ENCODE measurements at places on chromosomes 5 and 9. TPM values are rescaled to one million over a fixed set of nuclear protein-coding genes. Genes with fewer than 3 reads are reported as not detected.

DNA sequence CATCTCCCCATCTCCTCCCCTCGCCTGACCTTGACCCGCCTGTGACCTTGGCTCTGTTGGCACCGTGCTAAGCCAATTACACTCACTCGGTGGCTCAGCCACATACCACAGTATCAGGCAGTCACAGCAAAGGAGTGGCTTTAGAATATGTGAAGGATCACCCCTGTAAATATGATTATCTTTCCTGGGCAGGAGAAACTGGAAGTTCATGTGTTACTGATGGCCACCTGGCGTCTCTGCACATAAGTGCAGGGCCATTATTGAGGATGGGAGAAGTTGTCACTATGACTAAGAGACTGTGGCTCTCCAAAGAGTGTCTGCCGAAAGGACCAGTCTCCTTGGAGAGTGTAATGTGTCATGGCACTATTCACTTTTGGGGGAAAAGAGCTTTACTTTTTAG lies 116.9 kb upstream of the S1PR3 start:
- no peak overlapping the region for H3K27ac ChIP-seq
- no peaks in the 10 kb centered on the region for H3K4me1 ChIP-seq
- peaks cover 11% of the 10 kb centered on the region for H3K27me3 ChIP-seq
- H3K36me3 ChIP-seq = no peaks in the 10 kb centered on the region

DNA sequence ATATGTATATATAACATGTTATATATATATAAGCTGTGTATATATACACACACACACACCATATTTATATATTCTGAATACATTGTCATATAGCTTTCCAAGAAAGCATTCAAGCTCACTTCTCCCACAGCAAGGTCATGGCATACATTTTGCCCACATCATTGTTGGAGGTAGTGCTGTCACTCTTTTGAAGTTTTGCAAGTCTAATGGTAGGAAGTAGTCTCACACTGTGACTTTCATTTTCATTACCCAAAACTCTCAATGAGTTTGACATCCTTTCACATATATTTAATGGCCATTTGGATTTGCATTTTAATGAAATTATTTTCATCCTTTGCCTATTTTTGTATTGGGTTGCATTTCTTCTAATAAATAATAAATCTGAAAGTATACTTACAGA lies 59.8 kb upstream of the COX7C start:
- no peak for DNase-seq
- H3K4me3 ChIP-seq = no peak overlapping the region
- H3K27me3 ChIP-seq = peaks cover 4% of the 10 kb centered on the region
- H3K4me1 ChIP-seq = no peaks in the 10 kb centered on the region
- H3K27ac ChIP-seq = no peak overlapping the region

- no peak overlapping the region for H3K27ac ChIP-seq
- no peaks in the 10 kb centered on the region for H3K4me1 ChIP-seq
- H3K36me3 ChIP-seq = no peaks in the 10 kb centered on the region
- H3K4me3 ChIP-seq = no peak overlapping the region
- no peak for DNase-seq
These were observed 998.8 kb downstream of the MAT2B start for GRCh38 chr5:164504141-164504772.

DNA sequence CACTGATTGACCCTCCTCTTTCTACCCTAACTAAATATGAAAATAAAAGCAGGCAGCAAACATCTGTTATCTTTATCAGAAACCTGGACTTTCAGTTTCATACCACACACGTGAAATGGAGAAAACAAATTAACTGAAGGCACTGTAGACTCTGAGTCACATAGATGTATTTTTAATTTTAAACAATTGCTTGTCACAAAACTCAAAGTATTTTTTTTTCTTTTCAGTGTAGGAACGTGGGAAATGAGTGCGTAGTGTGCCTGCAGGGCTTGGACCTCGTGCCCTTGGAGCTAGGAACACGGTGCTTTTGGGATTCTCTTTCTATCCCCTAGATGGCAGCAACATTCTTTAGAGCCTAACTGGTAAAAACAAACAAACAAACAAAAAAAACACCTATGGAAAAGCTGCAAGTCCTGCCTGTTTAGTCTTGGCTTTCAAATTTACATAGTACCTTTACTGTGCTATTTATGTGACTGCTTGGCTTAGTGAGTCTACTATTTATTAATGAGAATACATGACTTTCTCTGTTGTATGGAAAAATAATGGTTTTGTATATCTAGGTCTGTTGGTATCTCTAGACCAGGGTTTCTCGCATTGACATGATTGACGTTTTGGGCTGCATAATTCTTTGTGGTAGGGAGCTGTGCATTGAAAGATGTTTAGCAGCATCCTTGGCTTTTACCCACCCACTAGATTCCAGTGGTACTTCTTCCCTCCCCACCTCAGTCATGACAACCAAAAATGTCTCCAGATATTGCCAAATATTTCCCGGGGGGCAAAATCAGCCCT lies 16.8 kb upstream of the ACTBL2 start:
- no peaks in the 10 kb centered on the region for H3K36me3 ChIP-seq
- peak overlapping the region; percentile 13 for H3K27ac ChIP-seq
- peak overlapping the region; percentile 56 for H3K4me3 ChIP-seq

- no peaks in the 10 kb centered on the region for H3K4me1 ChIP-seq
- no peak for DNase-seq
- H3K27me3 ChIP-seq = peaks cover 3% of the 10 kb centered on the region
- no peaks in the 10 kb centered on the region for H3K36me3 ChIP-seq
- no peak overlapping the region for H3K4me3 ChIP-seq
- no peak overlapping the region for H3K27ac ChIP-seq
These were observed 117.3 kb upstream of the LHFPL2 start for GRCh38 chr5:78765756-78766411.

GRCh38 chr9:97954550-97954989 lies 16.6 kb upstream of the HEMGN start:
- H3K36me3 ChIP-seq = no peaks in the 10 kb centered on the region
- H3K4me1 ChIP-seq = peaks cover 7% of the 10 kb centered on the region
- no peak overlapping the region for H3K27ac ChIP-seq

The ADAMTS16 gene
- not detected for total RNA-seq

All from activated CD8-positive, alpha-beta memory T cell treated with anti-CD3 and anti-CD28 coated beads, Interleukin-2, amount 10 ng/mL, durations not matched to agents 7 days and 5 days (primary cell).